ENCODE measurements at places on chromosomes 7 and 10.

GRCh38 chr7:27883696-27884095 is 143.7 kb downstream of the TAX1BP1 start:
- no peak for DNase-seq

GRCh38 chr10:23818484-23818883 is 379.6 kb downstream of the OTUD1 start:
- DNase-seq = no peak

DNA sequence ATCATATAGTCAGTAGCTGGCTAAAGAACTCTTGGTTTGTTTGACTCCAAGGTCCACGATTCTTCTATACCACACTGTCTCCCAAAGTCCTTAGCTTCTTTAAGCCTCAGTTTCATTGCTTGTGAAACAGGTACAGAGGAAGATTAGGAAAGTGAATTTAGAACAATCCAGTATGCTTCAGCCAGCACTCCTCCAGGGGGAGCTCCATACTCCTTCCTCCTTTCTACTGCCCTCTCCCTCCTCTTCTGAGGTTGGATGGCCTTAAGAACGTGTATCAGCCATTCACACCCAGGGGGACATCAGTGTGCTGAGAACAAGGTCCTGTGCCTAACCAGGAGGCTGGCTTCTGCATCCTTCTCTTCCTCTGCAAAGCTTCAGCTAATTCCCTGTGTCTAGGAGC is 54.8 kb upstream of the CALD1 start:
- no peak for DNase-seq

- DNase-seq = no peak
Measured at GRCh38 chr7:4631380-4632179, 50.5 kb upstream of the FOXK1 start.

DNA sequence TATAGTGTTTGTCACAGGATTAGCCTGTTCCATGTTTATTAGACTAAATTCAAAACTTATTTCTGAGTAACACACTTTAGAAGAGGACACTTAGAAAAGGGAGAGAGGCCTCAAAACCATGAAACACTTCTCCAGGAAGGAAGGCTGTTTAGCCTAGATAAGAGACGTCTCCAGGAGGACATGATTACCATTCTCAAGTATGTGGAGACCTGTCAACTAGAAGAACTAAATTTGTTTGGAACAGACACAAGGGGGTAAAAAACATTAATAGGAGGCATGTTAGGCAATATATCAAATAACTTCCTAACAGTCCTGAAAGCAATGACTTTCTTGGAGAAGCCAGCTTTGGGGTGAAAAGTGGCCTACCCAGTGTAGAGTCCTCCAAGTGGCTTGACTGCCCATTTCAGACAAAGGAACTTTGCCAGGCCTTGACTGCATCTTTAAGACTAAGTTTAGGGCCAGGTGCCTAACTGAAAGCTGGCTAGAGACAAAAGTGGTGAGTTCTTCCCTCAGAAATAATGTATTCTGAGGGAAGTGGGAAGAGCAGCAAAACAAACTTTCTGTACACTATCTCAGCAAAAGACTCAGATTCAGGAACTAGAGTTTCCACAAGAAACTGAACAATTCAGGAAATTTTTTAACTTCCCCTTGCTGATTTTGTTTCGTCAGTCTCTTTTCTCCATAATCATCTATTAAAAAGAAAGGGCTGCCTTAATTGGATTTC is 11.8 kb downstream of the NCOA4 start:
- DNase-seq = no peak

DNA sequence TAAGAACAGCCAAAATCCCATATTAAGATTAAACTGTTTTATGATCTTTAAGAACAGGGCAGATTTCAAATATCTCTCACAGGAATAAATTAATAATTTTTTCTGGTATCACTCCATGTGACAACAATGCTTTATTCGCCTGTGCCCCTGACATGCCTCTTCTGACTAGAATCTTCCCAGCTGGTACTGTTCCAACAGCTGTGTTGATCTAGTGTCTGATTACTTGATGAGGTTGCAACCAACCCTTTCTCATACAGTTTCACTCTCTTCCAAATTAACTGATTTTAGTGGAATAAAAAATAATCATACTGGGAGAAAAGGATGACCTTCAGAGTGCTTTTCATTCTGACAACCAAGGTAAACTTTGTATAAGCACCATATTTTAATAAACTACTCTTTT is 151.9 kb downstream of the CHRM2 start:
- no peak for DNase-seq

Data from SK-N-MC (cell line).